ENCODE measurements at places on chromosomes 4 and X.

DNA sequence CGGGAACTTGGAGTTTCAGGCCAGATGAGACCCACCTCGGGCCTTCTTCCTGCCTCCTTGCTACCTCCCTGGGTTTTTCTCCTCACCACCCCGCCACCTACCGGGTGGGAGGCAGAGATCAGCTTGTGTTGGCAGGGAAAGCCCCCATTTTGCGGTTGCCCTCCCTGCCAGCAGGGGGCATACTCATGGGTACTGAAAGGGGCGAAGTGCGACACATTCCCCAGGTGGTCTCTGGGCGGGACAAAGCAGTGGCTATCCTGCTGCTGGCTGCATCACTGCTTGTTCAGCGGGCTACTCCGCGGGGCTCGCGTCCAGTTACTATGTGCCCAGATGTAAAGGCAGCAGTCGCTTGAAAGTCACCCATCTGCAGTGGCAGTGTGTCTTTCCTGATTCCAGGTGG is 330.3 kb downstream of the PDHA2 start:
- no peak for DNase-seq

DNA sequence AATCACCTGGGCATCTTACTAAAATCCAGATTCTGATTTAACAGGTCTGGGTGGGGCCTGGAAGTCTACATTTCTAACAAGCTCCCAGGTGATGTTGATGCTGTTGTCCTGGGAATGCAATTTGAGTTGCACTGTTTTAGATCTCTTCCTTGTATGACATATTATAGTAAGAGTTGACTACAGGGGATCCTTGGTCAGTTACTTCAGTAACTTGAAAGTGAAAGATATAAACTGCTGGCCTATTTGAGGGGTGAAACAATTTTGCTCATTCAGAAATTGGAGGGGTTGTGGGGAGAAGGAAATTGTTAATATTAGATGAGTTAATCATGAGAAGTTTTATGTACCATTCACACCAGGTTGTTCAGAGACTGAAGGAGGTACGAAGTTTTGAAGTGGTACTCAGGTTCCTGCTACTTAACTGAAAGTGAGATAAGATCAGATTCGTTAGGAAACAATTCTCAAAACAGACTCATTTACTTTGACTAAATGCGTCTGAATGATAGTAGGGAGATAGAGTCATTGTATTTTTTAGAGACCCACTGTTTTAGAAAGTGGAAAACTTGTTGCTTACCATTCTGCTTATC is 12.5 kb downstream of the SH2D1A start:
- no peak for DNase-seq

DNA sequence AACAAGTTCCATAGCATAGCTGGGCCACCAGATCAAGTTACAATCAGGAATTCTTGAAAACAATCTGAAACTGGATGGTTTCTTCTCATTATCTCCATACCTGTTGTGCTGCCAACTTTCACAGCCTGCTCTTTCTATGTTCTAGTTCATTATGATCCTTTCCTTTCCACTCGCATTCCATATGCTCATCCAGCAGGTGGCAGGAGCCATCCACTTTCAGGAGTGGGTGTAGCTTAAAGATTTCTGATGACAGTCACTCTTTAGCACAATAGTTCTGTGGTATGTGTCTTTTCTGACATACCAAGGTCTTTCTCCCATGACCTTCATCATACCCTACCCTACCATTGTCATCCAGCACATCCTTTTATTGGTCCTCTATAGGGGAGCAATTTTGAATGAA is 46.4 kb downstream of the PAGE2 start:
- DNase-seq = peak; percentile 32

DNA sequence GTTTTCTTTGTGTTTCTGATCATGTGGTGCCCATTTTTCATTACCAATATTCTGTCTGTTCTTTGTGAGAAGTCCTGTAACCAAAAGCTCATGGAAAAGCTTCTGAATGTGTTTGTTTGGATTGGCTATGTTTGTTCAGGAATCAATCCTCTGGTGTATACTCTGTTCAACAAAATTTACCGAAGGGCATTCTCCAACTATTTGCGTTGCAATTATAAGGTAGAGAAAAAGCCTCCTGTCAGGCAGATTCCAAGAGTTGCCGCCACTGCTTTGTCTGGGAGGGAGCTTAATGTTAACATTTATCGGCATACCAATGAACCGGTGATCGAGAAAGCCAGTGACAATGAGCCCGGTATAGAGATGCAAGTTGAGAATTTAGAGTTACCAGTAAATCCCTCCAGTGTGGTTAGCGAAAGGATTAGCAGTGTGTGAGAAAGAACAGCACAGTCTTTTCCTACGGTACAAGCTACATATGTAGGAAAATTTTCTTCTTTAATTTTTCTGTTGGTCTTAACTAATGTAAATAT is 110.4 kb downstream of the IL13RA2 start:
- peak; percentile 12 for DNase-seq
